ENCODE measurements at places on chromosomes 7 and 10.
A peak's percentile ranks its signal among the peaks of the same experiment; 100 is the strongest.

DNA sequence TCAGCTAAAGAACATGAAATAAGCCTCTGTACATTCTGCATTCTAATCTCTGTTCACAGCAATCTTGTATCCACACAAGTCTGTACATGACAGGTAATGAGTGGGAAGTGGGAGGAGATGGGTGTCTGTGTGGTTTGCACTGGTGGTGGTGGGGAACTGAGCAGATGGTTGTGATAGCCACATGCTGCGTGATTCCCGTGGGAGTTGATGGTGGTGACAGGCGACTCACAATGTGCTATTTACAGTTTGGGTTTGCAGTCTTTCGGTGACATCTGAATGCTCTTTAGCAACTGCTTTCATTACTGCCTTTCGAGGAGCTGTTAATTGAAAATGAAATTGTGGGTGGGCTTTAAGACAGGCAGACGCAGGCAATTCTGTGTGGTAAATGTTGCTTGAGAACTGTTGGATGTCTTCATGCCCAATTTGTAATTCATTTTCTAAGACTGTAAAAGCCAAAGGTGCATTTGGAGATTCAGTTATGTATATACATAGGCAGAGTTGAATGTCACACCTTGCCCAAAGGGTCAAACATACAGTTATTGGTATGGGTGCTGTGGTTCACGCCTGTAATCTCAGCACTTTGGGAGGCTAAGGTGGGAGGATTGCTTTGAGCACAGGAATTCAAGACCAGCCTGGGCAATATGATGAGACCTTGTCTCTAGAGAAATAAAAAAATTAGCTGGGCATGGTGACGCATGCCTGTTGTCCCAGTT is 308.2 kb downstream of the AUTS2 start:
- DNase-seq, result peak; percentile 55

- no peak for DNase-seq
These were observed 44.5 kb downstream of the HHEX start for GRCh38 chr10:92734301-92734700.

GRCh38 chr10:97416565-97416964 is 9.4 kb upstream of the PGAM1 start:
- no peak for DNase-seq

DNA sequence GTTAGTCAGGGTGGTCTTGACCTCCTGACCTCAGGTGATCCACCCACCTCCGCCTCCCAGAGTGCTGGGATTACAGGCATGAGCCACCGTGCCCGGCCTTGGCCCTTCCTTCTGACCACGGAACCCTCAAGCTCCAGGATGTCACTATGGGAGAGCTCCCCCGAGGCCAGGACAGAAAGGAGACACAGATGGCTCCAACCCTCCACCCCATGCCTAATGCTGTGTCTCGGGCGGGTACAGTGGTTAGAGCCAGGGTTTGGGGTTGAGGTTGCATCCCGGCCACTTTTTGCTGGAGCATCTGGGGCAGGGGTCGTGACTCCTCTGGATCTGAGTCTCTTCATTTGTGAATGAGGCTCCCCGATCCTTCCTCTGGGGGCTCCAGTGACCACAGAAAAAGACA is 8.1 kb downstream of the MYL10 start:
- DNase-seq, result no peak

DNA sequence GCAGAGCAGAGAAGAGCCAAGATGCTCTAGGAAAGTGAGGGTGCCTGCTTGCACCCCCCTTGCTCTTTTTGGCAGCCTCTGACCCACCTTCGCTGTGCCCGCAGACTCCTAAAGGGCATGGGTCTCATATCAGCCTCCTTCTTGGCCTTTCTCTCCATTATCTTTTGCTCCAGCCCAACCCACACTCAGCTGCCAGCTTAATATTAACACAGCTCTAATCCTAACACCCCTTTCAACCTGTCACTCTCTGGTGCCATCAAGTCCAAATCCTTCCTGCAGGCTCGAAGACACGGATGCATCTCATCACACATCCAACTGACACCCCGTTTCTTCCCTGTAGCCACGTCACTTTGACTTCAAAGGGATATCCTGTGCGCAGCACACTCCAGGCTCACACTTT is 171.6 kb upstream of the AUTS2 start:
- DNase-seq, result no peak
